ENCODE measurements at places on chromosomes 6 and 20.

GRCh38 chr20:58634059-58634458 lies 17.0 kb upstream of the STX16 start:
- DNase-seq: no peak

- no peak for DNase-seq
Observed at GRCh38 chr20:40848526-40848925, 159.5 kb upstream of the MAFB start.

DNA sequence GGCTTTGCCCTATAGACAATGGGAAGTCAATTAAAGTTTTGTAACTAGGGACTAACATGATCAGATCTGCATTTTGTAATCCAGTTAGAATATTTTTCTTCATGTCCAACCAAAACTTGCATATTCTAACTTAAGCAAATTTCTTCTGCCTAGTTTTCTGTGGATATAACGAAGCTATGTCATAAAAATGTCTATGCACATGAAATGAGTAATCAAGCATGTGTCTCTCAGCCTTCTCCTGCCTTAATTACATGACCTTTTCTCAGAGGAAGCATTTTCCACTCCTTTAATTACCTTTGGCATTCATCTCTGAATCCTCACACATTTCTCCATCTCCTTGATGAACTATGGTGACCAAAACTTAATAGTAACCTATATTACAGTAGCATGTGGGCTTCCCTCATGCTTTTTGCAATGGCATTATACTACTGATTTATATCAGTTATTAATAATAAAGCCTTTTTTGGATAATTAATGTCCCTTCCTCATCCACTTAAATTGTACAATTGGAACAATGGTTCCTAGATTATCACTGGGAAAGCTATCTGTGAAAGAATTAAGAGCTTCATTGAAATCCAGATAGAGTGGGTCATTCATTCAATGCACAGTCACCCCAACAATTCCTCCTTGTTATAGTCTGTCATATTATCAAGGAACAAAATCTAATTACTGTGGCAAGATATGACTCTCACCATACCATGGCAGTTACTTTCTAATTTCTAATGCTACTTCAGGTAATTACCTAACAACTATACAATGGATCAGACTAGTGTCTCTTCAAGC lies 19.1 kb upstream of the FBXO9 start:
- no peak for DNase-seq

DNA sequence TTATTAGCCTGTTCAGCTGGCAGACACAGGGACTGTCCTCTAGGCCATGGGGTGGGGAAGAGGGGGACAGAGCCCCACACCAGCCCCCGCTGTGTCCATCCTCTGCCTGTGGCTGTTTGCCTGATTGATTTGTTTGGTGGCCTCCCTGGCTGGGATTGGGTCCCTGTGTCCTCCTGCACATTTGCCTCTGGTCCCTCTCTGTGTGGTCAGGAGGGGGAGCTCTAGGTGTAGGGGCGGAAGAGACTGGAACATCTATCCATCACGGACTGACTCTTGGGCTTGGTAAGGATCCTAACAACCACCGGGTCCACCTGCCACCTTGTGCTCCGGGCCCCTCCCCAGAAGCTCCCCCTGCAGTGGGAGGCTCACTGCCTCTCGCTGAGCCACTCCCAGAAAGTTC lies 38.4 kb upstream of the CCDC167 start:
- DNase-seq: no peak

DNA sequence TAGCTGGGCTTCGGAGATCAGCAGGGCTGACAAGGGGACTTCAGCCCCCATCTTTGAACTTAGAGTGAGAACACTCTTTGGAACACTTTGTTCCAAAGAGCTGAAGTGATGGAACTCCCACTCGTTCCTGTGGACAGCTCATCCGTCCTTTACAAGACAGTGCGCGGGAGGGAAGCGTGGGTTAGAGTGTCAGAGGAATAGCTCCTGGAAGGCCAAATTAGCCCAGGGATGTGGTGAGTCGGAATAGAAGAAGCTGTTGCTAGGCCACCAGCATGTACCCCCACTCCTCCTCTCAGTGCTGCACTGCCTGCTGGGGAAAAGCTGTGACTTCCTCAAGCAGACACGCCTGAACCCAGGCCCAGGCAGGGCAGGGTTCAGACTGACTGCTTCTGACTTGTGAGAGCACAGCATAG lies 1.7 kb downstream of the SDCBP2 start:
- DNase-seq: no peak

DNA sequence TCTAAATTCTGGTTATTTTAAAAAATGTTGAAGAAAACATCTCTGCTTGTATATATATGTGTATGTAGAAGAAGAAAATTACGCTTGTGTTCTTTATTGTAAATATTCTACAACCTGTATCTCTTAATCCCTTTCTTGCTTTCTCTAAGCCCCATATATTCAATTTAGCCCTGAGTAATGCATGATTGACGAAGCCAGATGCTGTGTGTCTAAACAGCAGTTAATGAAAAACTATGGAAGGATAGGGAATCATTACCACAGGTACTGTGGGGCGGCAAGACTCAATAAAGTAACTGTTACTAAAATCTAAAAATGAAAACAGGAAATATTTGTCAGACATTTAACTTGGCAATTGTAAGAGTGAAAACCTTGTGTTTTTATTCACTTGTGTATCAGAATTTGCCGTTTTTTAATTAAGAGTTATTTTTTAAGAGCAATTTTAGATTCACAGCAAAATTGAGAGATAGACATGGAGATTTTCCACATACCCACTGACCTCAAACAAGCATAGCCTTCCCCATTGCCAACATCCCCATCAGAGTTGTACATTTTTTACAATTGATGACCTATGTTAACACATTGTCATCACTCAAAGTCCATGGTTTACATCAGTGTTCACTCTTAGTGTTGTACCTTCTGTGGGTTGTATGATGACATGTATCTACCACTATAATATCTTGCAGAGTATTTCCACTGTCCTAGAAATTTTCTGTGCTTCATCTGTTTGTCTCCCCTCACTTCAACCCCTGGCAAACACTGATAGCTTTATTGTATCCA lies 76.7 kb downstream of the BCKDHB start:
- DNase-seq: no peak

DNA sequence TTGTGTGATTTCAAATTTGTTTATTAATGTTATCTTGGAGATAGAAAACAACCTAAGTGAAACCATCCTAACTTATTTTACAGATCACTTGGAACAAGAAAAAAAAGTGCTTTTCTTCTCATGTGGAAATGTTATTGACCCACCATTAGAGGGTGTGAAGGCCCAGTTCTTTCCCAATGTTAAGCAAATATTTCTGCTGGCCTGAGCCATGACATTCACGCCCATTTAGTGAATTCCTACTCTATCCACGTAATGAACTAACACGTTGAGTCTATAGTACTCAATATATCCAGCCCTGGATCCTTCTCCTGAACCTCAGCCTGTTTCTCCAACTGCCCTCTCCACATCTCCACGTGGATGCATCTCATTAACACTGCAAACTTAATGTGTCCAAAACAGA lies 180.6 kb upstream of the ZFP64 start:
- DNase-seq: no peak

DNA sequence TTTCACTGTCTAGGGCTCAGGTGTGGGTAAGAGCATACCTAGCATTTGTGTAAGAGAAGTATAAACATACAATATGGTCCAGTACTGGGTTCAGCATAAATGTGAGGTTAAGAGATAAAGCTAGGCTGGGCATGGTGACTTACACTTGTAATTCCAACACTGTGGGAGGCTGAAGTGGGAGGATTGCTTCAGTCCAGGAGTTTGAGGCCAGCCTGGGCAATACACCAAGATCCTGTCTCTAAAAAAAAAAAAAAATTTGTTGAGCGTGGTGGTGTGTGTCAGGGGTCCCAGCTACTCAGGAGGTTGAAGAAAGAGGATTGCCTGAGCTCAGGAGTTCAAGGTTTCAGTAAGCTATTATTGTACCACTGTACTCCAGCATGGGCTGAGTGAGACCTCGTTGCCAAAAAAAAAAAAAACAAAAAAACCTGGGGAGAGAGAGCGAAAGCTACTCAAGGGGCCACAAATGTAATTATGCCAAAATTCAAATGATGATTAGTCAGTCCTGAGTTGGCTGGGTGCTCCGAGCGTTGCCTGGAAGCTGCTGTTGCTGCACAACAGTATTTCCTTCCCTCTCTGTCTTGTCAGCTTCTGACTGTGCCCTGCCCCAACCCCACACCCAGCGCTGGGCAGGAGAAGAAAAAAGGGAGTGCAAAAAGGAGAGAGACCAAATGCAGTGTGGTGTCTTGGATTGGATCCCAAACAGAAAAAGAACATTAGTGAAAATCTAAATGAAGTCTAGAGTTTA lies 24.0 kb downstream of the CMTR1 start:
- no peak for DNase-seq

- DNase-seq: no peak
Observed at GRCh38 chr20:4924032-4924431, 77.3 kb downstream of the SLC23A2 start.

DNA sequence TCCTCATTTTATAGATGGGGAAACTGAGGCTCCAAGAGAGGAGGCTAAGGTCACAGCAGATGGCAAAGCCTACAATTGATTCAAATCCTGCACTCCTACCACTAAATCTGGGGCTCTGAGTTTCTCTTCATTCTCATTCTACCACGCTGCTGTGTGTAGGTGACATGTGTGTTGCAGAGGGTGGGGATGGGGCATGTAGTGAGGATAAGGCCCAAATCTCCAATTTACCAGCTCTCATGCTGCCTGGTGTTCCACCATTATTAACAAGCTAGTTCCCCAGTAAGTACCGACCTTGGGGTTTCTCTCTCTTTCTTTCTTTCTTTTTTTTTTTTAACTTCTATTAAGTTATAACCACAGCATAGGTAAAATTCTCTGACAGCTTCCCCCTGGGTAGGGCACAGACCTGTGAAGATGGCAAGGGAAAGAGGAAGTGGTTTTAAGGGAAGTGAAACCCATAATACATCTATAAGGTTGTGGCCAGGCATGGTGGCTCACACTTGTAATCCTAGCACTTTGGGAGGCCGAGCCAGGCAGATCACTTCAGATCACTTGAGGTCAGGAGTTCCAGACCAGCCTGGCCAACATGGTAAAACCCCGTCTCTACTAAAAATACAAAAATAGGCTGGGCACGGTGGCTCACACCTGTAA lies 13.0 kb upstream of the MATN4 start:
- no peak for DNase-seq

DNA sequence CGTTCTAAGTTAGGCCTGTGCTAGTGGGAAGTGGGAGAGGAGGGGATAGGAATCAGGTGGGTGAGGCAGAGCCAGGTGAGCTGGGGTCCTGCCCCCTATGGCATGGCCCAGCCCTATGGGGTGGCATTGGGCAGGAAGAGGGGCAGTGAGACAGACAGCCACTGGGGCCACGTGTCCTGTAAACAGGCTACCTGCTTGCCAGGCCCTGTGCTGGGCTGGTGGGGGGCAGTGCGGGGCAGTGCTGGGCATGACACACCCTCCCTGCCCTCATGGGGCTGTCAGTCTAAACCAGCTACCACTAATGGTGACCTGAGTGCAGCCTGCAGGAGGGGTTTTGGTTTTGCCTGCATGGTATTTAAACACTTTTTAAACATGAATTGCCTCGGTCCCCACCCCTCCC lies 10.1 kb upstream of the PMEPA1 start:
- DNase-seq: no peak

DNA sequence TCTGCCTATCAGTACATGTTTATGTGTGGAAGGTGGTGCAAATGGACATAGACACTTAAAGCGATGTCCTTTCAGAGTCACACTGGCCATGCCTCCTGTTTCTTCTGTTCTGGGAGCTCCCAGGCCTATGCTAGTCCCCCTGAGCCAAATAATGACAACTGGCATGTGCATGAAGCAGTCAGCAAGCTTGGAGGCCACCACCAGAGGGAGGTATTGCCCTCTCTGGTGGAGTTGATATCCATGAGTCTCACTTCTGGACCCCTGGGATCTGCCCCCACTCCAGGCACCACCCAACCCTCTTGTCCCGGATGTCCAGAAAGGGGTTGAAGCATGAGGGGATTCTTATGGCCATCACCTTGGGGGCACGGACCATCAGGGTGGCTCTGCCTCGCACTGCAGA lies 172.2 kb downstream of the AIG1 start:
- DNase-seq: no peak

GRCh38 chr6:118877806-118878205 lies 16.1 kb upstream of the ASF1A start:
- no peak for DNase-seq

DNA sequence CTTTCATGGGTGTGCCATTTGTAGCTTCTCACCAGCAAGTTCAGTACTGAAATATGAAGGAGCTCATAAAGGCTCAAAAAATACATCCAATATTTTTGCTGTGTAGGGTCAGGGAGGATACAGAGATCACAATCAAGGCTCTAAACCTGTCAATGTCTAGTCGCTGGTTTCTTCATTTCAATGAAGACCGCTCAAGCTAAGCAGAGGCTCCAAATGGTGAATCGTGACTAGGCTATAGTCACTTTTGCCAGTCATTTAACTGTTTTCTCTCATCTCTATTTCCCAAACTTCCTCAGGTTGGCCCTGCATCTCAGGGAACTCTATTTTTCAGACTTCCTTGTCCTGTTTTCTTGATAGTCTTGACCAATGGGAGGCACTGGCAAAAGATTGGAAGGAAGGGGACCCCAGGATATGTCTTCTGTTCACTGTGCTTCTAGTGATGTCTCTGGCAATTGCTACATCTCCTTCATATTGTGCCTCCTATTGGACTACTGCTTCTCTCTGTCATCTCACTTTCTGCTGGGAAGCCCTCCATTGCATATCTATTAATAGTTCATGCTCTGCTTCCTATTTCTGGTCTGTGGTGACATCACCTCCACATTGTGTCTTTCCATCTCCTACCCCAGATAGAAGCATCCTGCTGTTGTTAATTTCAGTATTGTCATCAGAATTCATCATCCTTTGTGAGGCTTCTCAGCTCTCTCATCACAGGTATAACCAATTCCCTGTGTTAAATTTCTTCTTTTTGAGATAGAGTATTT lies 87.7 kb upstream of the FAM184A start:
- no peak for DNase-seq

GRCh38 chr6:21504790-21505189 lies 88.8 kb upstream of the SOX4 start:
- no peak for DNase-seq

- no peak for DNase-seq
Observed at GRCh38 chr20:62804627-62805154, at the start of gene OGFR. Gene OGFR (plus strand): TSS chr20:62804835. CDS start chr20:62804860, 25 bp downstream.

DNA sequence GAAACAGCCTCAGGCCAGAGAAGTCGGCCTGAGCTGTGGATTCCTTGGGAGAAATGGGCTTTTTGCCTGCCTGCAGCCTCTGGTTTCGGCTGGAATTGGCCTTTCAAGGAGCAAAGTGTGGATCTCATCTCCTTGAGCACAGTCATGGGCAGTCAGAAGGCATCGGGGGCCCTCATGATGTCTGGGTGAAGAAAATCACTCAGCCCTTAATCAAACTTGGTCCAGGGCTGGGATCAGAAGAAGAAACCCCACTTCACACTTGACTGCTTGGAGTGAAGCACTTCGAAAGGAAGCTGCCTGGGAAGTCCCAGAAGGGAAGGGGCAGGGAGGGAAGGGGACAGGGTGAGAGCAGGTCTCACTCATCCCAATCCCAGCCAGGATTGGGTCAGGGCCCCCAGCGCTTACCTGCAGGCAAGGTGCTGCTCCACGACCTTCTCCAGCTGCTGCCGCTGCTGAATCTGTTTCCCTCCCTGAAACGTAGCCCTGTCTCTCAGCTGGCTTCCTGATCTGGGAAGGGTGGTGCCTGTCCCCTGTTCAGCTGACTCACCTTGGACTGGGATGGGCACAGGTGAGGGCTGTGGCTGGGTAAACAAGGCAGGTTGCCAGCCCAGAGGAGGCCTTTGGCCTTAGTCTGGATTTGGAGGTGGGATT lies at the start of gene SDCBP2:
TSS of gene SDCBP2 (minus strand) at position 460 of the 651 bp plus-strand sequence. CDS start 8,723 bp downstream, outside the sequence.
- DNase-seq: no peak
